ENCODE measurements at places on chromosomes 2 and 18.
A peak's percentile ranks its signal among the peaks of the same experiment; 100 is the strongest.

DNA sequence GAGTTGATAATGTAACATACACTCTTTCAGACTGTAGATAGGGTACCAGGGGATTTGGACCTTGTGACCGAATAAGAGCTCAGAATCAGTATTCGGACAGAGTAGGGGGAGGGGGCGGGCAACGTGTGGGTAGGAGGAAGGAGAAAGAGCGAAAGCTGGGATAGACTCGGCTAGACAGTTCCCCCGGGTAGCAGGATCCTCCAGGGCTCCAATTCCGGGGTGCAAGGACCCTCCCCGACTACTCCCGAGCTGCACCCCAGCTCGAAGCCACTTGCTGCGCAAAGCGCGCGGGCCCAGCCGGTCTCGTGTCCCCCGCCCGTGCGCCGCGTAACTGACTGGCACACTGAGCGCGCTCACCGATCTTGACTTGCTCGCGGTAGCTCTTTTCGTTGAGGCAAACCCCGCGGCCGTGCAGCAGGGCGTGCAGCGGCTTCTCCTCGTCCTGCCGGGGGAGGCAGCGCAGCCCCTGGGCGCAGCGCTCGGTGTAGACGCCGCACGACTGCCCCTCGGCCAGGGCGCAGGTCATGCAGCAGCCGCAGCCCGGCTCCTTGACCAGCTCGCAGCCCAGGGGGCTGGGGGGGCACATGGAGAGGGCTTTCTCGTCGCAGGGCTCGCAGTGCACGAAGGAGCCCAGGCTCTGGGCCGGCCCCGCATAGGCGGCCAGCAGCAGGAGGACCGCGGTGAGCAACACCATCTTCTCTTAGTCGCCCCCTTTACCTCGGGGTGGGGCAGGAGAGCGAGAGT is 1.1 kb downstream of the IGFBP5 start:
- DNase-seq, result no peak
- H3K4me1 ChIP-seq, result peaks cover 27% of the 10 kb centered on the region
- H3K27ac ChIP-seq, result no peak overlapping the region
- H3K36me3 ChIP-seq, result no peaks in the 10 kb centered on the region

GRCh38 chr18:11857177-11857887 is 6.1 kb downstream of the CHMP1B start:
- peaks cover 28% of the 10 kb centered on the region for H3K36me3 ChIP-seq
- DNase-seq, result peak; percentile 97
- peak overlapping the region; percentile 30 for H3K4me3 ChIP-seq
- peak overlapping the region; percentile 96 for H3K27ac ChIP-seq
- no peaks in the 10 kb centered on the region for H3K27me3 ChIP-seq
- H3K4me1 ChIP-seq, result peaks cover 50% of the 10 kb centered on the region

DNA sequence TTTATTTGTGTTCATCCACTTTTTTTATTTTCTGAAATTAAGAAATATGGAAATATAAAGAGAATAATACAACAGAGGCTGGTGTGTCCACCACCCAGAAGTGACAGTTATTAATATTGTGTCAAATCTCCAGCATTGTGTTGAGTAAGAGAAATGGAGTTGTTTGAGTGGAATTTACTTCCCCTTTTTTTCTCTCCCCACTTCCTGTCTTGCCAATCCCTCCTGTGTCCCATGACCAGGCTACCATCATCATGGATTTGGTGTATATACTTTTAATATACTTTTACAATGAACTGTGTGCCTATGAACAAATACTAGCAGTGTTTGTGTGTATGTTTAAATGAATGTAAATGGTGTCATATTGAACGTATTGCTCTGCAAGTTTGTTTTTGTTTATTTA is 276.9 kb upstream of the SKOR2 start:
- H3K27ac ChIP-seq, result no peak overlapping the region
- no peaks in the 10 kb centered on the region for H3K4me1 ChIP-seq
- H3K36me3 ChIP-seq, result no peaks in the 10 kb centered on the region
- no peak overlapping the region for H3K4me3 ChIP-seq
- DNase-seq, result no peak

- no peaks in the 10 kb centered on the region for H3K36me3 ChIP-seq
- H3K4me1 ChIP-seq, result peaks cover 11% of the 10 kb centered on the region
- peak overlapping the region; percentile 36 for H3K27ac ChIP-seq
These were observed 108.3 kb upstream of the NRP2 start for GRCh38 chr2:205574001-205574400.

DNA sequence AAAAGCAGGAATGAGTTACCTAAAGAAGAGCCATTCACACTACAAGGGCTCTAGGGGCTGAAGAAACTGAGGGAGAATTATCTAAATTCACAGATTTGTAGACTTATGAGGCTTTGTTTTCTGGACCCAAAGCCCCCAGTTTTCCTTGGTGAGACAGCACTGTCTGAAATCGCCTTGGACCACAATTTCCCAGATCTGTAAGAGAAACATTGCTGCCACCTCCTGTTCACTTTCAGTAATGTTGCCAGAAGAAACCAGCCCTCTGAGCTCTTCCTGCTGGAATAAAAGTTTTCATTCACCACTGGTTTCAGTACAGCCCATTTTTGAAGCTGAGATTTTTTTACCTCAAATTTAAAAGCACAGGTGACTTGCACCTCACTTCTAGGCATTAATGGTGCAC is 169.2 kb downstream of the CDH20 start:
- DNase-seq, result no peak
- no peaks in the 10 kb centered on the region for H3K36me3 ChIP-seq
- no peaks in the 10 kb centered on the region for H3K4me1 ChIP-seq
- no peak overlapping the region for H3K4me3 ChIP-seq

- DNase-seq, result no peak
- no peaks in the 10 kb centered on the region for H3K27me3 ChIP-seq
- H3K27ac ChIP-seq, result no peak overlapping the region
- H3K4me1 ChIP-seq, result no peaks in the 10 kb centered on the region
- H3K4me3 ChIP-seq, result no peak overlapping the region
These were observed 210.3 kb upstream of the ETAA1 start for GRCh38 chr2:67186871-67187270.

- H3K36me3 ChIP-seq, result peaks cover 10% of the 10 kb centered on the region
- peaks cover 5% of the 10 kb centered on the region for H3K4me1 ChIP-seq
- H3K4me3 ChIP-seq, result no peak overlapping the region
- H3K27ac ChIP-seq, result no peak overlapping the region
- DNase-seq, result no peak
These were observed 3.1 kb upstream of the SEH1L start for GRCh38 chr18:12944709-12945108.
